Activated CD4-positive, alpha-beta memory T cell treated with anti-CD3 and anti-CD28 coated beads for 36 hours (primary cell): ENCODE measurements at places on chromosomes 6 and 20.
A peak's percentile ranks its signal among the peaks of the same experiment; 100 is the strongest.

DNA sequence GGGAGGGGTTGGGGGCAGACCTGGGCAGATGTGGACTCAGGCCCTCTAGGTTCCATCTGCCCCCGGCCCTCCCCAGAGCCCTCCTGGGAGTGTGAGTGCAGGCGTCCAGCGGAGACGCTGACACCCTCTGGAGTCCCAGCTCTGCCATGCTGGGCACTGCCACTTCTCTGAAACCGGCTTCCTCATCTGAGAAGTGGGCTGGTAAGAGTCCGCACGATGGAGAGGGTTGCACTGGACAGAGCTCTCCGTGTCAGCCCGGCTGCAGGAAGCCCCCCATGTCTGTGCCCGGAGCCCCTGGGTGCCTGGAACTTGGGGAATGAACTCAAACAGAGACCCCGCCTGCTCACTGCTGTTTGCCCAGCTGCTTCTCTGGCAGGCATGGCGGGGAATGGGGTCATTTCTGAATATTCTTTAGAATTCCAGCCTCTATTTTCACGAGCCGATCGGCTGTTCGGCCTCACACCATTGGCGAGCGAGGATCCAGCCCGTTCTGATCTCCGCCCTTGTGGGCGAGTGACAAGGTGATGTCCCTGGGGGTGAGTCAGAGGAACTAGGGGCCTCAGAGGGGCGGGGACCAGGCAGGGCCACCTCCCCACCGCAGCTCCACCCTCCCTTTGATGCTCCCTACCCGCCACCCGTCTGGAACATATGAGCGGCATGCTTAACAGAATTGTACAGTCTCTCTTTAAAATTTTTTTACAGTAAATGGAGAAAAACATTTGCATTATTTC, 47.8 kb upstream of the GATA5 start:
- DNase-seq: peak; percentile 89

- no peak for DNase-seq
Measured at GRCh38 chr6:41728954-41729353, 6.5 kb downstream of the TFEB start.

DNA sequence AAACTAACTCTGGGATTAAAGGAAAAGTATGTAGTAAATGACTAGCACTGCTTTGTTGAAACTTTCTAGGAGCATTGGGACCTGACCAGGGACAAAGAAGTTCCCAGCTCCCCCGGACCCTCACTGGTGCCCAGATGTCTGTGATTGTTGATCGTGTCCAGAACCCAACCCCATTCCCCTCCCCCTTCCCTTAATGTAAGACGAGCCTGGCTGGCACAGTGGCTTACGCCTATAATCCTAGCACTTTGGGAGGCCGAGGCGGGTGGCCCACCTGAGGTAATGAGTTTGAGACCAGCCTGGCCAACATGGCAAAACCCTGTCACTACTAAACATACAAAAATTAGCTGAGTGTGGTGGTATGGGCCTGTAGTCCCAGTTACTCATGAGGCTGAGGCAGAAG, 750.3 kb downstream of the CBLN4 start:
- DNase-seq: no peak

- no peak for DNase-seq
Measured at GRCh38 chr6:74671558-74672025, 534.3 kb downstream of the COL12A1 start.

DNA sequence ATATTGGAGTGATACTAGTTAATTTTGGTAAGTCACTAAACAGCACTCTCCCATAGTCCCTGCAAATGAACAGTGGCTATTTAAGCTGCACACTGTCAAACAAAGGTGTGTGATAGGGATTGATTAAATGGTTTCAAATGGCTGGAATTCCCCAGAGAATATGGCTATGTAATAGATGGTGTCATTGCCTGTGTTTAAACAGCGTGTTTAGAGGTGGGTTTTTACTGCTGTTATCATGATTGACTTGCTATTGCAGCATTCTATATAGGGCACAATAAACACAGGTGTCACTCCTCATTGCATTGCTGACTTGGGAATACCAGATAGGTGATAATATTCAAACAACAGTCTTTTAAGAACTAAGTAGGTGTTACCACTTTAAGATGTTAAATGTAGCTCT, 171.7 kb upstream of the MAN1A1 start:
- DNase-seq: no peak

GRCh38 chr20:728256-728944, 39.9 kb downstream of the SLC52A3 start:
- DNase-seq: peak; percentile 65

- DNase-seq: no peak
Measured at GRCh38 chr6:81145506-81145905, 607.0 kb downstream of the TENT5A start.

DNA sequence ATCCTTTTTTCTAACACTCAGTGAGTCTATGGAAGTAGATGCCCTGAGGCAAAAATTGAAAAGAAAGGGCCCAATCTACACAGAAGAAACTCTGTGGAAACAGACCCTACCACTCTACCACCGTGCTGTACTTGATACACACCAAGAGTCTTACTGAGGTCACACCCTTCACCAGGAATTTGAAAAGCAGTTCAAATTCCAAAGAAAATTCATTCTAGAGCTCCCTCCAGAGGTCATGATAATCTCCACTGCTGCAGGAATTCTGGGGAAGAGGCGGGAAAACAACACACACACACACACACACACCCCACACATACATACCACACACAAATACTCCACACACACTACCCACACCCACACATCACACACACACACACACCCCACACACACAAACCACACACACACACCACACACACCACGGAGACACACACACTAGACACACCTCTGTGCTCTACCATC, 336.8 kb downstream of the HDGFL1 start:
- DNase-seq: no peak

GRCh38 chr20:59050437-59050836, 7.9 kb upstream of the PRELID3B start:
- no peak for DNase-seq

- DNase-seq: no peak
Measured at GRCh38 chr20:25269833-25270170, 21.9 kb downstream of the PYGB start.

- DNase-seq: no peak
Measured at GRCh38 chr20:53786071-53786444, 192.4 kb upstream of the ZNF217 start.

- DNase-seq: no peak
Measured at GRCh38 chr6:112563368-112563767, 216.2 kb downstream of the RFPL4B start.

DNA sequence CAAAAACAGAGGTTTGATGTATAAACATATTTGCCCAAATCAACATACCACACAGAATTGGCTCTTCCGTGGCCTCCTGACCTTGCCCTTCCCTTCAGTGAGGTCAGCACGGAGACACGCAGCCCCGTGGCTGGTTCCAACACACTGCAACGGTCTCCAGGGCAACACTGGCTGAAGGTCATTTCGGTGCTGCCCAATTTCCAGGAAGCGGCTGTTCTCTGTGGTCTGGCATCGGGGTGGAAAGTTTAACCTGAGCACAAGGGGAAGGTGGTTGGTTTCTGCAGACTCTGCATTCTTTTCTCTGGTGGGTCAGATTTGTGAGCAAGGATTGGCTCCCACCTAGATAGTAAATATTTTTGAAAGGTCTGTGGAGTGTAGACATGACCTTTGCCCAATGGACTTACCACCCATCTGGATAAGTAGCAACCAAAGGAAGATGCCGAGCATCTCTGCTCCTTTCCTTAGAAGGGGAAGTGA, 177.6 kb upstream of the PHACTR1 start:
- DNase-seq: no peak

- DNase-seq: no peak
Measured at GRCh38 chr20:22723659-22724058, 139.3 kb upstream of the FOXA2 start.

DNA sequence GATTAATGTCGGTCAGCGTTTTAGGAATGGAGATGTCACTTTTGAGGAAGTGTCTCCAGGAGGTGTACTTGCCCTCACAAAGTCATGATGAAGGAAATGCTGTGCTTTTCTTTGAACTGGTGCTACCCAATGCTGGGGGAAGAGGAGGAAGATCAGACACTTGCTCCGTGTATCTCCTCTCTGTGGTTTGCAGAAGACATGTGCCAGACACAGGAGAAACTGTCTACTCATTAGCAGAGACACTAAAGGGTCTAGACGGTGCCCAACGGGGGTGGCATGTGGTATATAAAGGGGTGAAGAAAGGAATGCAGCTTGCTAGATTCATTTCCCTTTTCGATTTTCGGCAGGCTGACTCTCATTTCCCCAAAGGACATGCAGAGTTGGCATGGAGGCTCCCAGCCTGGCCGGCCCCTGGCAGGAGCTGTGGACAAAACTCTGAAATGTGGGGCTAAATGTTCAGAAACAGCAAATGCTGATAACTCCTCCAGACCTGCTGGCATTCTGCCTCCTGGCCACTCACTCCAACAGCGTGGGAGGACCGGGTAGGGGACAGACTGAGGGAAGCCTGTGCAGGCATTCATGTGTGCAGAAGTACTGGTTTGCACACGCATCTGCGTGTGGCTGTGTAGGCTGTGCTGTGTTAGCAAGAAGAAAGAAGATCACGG, 59.6 kb upstream of the QKI start:
- no peak for DNase-seq

DNA sequence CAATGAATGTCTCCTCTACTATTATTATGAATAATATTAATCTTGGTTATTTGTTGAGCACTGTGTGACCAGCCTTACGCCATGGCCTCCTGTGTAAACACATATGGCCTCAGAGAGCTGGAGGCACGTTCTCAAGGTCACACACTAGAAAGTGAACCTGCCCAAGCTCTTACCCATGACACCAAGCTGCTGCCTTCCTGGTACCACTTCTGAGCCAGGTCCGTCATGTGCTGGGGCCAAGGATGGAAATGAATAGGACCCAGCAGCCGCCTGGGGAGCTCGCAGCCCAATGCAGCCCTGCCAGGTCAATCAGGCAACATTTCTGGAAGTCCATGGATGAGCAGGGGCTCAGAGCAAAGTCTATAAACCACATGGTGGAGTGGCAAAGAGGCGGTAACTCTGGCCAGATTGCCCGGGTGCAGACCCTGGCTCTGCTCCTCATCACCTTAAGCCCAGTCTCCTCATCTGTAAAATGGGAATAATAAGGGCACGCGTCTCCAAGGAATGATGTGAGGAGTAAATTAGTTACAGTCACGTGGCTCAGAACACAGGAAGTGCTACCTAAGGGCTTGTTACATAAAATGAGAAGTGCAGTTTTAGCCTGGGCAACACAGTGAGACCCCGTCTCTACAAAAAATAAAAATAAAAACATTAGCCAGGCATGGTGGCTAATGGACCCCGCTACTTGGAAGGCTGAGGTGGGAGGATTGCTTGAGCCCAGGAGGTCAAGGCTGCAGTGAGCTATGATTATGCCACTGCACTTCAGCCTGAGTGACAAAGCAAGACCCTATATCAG, 61.5 kb downstream of the JPH2 start:
- no peak for DNase-seq

- no peak for DNase-seq
Measured at GRCh38 chr20:6057691-6058090, 3.8 kb upstream of the LRRN4 start.

DNA sequence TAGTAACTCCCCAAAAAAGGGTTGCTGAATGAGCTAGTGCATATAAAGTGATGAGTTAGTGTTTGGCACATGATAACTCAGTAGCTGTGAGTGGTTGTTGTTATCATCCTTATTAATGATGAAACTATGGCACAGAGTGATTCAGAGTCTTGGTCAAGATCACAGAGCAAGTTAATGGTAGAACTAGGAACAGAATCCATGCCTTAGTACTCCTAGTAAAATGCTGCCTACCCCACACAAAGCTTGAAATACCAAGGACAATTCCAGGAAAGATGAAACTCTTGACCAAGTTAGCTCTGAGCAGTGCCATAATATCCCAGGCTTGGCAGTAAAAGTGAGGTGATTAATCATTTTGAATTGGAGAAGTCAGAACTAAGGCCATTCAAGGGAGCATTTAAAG, 109.1 kb upstream of the ENPP5 start:
- DNase-seq: no peak

DNA sequence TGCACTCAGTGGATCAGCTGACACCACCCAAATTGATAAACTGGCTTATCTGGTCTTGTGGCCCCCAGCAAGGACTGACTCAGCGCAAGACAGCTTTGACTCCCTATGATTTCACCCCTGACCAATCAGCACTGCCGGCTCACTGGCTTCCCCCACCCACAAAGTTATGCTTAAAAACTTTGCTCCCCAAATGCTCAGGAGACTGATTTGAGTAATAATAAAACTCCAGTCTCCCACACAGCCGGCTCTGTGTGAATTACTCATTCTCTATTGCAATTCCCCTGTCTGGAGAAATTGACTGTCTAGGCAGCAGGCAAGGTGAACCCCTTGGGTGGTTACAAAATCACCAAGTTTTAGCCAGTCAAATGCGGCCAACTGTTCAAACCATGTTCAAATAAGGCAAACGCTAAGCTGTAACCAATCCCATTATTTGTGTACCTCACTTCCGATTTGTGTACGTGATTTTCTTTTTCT, 32.5 kb downstream of the SLC22A2 start:
- DNase-seq: peak; percentile 83

DNA sequence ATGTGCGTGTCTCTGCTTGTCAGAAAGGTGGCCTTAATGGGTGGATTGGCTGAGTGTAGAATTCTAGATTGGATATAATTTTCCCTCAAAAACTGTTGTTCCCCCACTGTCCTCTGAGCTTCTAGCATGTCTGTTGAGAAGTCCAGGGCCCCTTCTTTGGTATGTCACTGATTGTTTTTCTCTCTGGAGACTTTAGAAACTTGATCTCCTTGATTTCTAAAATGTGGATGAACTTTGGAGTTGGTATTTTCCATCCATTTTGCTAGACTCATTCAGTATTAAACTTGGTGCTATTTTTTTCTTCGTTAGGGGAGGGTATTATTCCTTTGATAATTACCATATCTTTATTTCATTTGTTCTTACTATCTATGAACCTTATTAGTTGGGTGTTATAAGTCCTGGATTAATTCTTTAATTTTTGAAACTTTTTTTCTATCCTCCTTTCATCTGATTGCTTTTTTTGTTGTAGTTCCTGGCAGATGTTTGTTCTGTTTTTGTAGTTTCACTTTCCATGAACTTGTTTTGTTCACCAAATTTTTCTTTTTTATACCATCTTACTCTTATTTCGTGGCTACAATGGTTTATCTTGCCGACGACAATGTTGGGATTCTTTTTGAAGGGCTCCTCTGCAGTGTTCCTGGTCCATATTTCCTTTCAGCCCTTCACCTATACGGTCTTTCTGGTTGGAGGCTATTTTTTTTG, 68.4 kb downstream of the ARID1B start:
- DNase-seq: no peak

- DNase-seq: no peak
Measured at GRCh38 chr6:100105919-100106529, 112.0 kb upstream of the MCHR2 start.
